Right ventricle myocardium inferior (tissue), 1 donor: ENCODE measurements at places on chromosomes 2 and 18.

GRCh38 chr2:163595028-163595427, 140.8 kb downstream of the FIGN start:
- no peak for DNase-seq

- peak; percentile 17 for DNase-seq
These were observed 1.9 kb downstream of the HS6ST1 start for GRCh38 chr2:128316777-128317180.

DNA sequence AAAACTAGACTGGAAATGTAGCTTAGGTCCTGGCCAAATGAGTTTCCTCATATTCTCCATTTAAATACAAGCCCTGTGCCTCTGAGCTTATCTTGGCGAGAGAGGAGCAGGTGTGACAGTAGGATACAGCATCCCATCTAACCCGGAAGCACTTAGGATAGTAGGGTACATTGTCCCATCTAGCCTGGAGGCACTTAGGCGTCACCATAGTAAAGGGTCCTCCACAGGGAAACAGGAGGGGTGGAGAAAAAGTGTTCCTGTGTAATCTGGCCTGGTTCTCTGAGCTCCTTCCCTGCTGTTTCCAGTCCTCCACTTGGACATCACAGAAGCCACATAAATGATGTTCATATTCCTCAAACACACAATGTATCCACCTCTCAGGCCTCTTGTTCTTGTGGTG, 301.4 kb downstream of the GALR1 start:
- DNase-seq, result no peak

DNA sequence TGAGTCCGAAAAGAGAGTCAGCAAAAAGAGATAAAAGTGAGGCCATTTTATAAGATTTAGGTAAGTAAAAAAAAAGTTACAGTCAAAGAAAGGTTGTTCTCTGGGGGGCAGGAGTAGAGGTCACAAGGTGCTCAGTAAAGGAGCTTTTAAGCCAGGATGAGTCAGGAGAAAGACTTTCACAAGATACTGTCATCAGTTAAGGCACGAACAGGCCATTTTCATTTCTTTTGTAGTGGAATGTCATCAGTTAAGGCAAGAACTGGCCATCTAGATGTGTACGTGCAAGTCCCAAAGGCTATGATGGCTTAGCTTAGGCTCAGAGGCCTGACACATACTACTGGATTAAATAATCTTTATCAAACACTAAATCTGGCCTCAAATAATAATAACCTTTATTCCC, 1207.3 kb upstream of the FAM98A start:
- no peak for DNase-seq

GRCh38 chr18:55375930-55376329, 212.1 kb downstream of the TCF4 start:
- no peak for DNase-seq

GRCh38 chr2:206011795-206012194, 74.2 kb downstream of the INO80D start:
- no peak for DNase-seq

DNA sequence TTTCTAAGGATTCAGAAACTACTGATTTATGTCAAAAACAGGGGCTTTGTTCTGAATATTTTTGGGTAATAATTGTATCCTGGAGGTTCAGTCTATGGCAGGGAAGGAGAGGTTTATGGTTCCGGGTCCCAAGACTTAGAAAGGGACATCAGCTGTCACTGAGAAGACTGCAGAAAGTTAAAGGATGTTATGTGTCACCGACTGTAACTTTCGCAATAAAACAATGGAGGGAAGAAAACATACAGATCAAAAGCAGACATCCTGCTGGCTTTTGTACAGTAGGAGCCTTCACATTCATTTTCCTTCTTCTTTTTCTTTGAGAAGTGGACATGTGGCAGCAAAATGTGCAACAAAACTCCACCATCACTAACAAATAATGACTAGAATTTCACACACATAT, 900.7 kb upstream of the SOX11 start:
- DNase-seq, result no peak

DNA sequence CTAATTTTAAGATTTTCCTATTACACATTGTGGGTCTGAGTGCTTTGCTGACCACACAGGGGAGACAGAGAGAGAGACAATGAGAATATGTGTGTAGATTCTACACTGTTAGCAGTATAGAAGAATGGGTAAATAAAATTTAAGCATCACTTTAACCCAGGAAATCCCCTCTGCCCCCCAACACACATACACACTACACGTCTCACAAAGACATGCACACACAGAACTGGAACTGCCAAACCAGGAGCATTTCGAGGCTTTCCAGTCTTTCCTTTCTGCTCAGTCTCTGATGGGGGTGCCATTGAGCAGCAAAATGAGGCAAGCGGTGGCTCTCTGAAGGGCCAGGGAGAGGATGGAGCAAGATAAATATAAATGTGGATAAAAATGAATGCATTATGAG, 2.5 kb downstream of the MERTK start:
- no peak for DNase-seq

- DNase-seq, result no peak
These were observed 408.9 kb downstream of the LRATD1 start for GRCh38 chr2:15041429-15041837.

GRCh38 chr2:161243905-161244304, 64.3 kb upstream of the PSMD14 start:
- DNase-seq, result no peak

GRCh38 chr2:26590508-26590907, 50.7 kb downstream of the CIB4 start:
- DNase-seq, result no peak

DNA sequence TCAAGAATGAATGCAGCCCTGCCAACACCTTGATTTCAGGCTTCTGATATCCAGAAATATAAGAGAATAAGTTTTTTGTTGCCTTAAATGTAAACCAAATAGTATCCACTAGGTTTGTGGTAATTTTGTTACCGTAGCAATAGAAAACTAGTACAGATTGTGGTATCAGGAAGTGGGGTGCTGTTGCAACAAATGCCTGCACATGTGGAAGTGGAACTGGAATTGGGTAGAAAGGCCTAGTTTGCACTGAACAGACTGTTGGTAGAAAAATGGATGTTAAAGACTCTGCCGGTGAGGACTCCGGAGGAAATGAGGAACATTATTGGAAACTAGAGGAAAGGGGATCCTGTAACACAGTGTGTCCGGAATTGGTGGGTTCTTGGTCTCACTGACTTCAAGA, 145.8 kb upstream of the MGAT5 start:
- no peak for DNase-seq

DNA sequence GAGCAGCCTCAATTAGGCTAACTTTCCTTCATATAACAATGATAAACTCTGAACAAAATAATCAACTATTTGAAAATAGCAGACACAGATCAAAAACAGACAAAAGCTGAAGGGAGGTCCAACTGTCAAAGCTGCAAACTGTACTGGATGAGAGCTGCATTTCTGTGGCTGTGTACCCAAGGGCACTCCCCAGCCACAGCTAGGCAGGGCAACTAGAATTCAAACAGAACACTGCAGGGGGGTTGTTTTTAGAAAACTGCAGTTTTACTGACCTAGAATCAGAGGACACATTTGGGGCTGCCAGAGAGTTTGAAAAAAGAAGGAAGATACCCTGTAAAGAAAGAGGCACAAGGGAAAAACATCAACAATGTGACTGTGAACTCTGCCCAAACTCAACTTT, 56.8 kb downstream of the SMAD2 start:
- DNase-seq, result no peak

- no peak for DNase-seq
These were observed 428.1 kb downstream of the MEIS1 start for GRCh38 chr2:66862885-66863650.

DNA sequence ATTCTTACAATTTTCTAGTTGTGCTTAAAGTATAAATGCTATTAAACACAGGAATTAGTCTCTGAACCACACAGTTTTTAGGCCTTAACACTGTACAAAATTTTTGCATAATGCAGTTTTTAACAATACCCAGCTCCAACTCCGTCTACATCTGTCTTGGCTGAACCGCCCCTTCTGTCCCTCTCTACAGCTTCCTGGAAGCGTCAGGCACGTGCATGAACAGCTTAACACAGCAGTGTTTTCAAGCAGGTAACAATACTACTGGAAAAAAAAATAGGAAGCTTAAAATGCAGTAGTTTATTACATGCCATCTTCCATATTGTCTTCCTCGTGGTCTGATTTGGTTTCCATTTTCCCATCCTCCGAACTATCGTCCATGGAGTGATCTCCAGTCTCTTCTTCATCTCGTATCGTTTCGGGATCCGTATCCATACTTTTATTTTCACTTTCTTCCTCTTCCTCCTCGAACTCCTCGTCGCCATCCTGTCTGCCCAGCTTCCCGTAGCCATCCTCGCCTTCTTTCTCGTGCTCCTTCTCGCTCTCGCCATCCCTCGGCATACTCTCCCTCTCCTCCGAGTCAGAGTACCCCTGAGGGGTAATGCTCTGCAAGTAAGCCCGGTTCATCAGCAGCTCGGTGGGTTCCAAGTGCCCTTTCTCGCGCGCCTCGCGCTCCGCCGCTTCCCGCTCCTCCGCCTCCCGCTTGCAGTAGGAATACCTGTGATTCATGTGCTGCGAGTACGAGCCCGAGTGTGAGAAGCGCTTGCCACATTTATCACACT, 130.6 kb downstream of the ZEB2 start:
- DNase-seq, result peak; percentile 59

GRCh38 chr2:53460347-53460746, 307.3 kb upstream of the CHAC2 start:
- no peak for DNase-seq

- no peak for DNase-seq
These were observed 66.2 kb downstream of the CUL3 start for GRCh38 chr2:224518806-224519580.

DNA sequence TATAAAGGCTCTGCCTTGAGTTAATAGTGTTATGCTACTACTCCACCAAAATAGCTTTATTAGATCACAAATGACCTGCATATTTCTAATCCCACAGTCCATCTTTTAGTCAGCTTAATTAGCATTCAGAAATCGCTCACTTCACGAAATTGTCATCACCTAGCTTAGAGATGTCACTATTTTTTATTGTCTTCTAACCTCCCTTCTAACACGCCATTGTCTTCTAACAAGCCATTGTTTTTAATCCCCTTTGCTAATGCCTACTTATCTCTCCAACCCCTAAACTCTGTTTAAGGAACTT, 97.1 kb downstream of the EPB41L5 start:
- no peak for DNase-seq

GRCh38 chr2:180647621-180648020, 332.8 kb upstream of the UBE2E3 start:
- DNase-seq, result peak; percentile 64

- DNase-seq, result no peak
These were observed 249.2 kb downstream of the TXNL1 start for GRCh38 chr18:56389190-56389589.

DNA sequence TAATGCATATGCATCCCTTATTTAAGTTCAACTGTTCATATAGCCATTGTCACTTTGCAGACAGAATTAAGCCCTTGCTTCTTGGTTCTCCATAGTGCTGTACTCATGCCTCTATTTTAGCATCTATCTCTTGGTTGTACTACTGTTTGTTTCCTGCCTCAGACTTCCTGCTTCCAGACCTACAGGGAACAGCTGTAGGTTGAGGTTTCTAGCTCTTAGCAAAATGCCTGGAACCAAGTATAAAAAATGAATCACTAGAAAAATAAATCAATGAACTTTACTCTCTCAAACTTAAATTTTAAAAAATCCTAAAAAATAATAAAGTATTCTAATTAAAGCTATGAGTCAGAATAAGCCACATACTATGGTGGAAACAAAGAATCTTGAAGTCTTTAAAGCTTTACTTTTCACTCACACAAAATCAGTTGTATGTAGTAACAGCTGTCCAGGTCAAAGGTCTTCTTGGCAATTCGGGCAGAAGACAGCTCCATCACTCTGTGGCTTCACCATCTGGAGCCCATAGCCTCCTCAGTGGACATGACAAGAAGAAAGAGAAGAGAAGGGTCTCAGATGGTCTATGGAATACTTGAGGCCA, 1228.1 kb upstream of the GYPC start:
- no peak for DNase-seq

- DNase-seq, result no peak
These were observed 125.8 kb upstream of the HNMT start for GRCh38 chr2:137838255-137839092.

DNA sequence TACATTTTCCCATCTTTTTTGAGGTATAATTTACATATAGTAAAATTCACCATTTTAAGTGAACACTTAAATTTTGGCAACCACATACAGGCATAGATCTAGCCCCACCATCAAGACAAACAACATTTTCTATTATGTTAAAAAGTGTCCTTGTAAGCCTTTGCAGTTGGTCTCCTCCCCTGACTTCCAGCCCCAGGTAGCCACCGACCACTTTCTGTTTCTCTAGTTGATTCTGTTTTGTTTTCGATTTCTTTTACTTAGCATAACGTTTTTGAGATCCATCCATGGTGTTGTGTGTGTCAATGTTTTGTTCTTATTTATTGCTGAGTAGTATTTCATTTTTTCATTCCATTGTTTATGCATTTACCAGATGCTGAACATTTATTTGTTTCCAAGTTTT, 135.5 kb upstream of the FOSL2 start:
- no peak for DNase-seq

- DNase-seq, result no peak
These were observed 288.3 kb upstream of the NETO1 start for GRCh38 chr18:73156117-73156516.

GRCh38 chr2:7849027-7849426, 832.8 kb upstream of the ID2 start:
- no peak for DNase-seq

DNA sequence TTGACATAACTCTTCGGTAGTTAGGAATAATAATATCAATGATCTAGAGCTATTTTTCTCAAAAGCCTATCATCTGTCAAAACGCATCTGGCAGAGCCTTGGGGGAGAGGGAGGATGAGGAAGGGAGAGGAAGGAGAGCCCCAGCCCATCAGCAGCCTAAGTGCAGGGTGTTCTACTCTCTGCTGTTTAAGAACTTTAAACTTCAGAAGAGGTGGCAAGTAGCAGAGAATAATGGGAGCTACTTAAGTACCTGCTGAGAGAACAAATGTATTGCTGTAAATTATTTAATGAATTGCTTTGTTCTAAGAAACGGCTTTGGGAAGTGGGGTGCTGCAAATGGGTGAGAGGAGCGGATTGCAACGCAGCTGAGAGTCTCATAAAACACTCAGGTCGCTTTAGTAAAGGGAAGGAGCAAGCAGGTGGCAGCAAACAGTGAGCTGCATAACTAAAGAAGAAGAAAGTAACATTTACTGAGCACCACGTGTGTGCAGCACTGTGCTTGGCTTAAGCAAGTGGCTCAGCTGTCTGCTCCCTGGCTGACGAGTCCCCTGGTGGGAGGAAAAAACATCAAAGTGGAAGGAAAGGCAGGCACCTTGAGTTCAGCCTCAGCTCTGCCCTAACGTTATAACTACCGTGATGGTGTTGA, 26.3 kb upstream of the SH3RF3 start:
- DNase-seq, result no peak

- no peak for DNase-seq
These were observed 30.0 kb upstream of the CFAP36 start for GRCh38 chr2:55489467-55490062.

GRCh38 chr2:100957996-100958653, 44.0 kb upstream of the RPL31 start:
- DNase-seq, result no peak
